ENCODE measurements at places on chromosomes 1 and 21. TPM values are rescaled to one million over a fixed set of nuclear protein-coding genes. Genes with fewer than 3 reads are reported as not detected.

TM2D1 gene
- total RNA-seq, result 51.5 TPM

GRCh38 chr1:193697115-193697762, 510.8 kb upstream of the B3GALT2 start:
- no peak for DNase-seq

DNA sequence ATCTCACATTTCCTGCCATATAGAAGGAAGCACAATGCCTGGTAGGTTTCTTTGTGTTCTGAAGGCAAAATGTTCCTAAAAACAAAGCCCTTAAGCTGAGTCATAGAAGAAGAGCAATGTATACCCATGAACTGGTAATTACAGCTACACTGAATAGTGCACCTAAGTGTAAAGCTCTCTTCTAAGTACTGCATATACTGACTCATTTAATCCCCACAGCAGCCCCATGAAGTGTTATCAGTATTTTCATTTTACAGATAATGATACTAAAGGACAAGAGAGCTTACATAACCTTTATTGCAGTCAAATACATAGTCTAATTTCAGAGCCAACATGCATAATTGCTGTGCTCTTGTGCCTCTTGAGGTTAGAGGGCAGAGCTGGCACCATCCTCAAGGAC, 239.9 kb downstream of the DPYD start:
- no peak for DNase-seq

- no peak for DNase-seq
These were observed 150.0 kb downstream of the TOMM20 start for GRCh38 chr1:234978397-234979295.

GRCh38 chr1:162144853-162145252, 75.4 kb downstream of the NOS1AP start:
- DNase-seq, result no peak

GRCh38 chr1:22115286-22115685, 27.6 kb downstream of the WNT4 start:
- DNase-seq, result no peak

DNA sequence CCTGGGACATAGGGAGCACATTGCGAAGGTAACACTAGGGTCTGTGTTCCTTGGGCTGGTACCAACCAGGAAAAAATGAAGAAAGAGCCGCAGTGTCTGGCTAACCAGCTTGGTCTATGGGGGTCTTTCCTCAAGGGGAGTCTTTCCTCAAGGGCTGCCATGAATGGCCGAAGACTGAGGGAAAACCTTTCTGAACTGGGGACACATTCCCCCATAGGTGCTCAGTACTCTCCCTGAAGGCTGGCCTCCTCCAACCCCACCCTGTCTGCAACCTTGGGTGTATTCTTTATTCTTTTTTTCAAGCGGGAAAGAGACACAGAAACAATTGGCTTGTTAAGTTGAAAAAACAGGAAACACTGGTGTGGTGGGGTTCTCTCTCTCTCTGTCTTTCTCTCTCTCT, 200.5 kb downstream of the BACH1 start:
- no peak for DNase-seq

DNA sequence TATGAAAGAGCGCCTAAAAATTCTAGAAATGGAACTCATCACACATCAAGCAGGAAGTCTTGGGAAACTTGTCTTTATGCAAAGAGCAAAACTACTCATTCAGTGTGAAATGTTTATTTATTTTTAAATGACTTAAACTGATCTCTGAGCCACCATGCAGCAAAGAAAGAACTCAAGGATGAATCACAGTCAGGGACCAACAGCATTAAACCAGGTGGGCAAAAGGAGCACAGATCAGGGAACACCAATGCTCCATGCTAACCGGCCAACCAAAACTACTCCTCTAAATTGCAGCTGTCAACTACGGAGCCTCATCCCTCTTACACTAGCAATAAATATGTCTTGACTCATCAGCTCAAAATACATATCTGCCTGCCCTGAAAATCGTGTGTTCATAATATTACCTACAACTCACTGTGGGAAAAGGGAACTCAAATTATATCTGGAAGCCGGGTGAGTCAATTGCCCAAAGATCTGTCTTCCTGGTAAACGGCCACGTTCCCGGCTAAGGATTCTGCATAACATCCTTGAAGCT, 129.2 kb downstream of the PTPN14 start:
- DNase-seq, result no peak

Data from omental fat pad (tissue), 4 donors.